SK-N-SH (cell line): ENCODE measurements at places on chromosomes 12 and 14. TPM values are rescaled to one million over a fixed set of nuclear protein-coding genes. Genes with fewer than 3 reads are reported as not detected.

FIGNL2 gene
- 0.05 and 0.08 TPM in 2 replicates for polyA plus RNA-seq

CCDC184 gene
- 4.2 and 5.8 TPM in 2 replicates for polyA plus RNA-seq

FSCB gene
- not detected in 2 replicates for polyA plus RNA-seq

GRCh38 chr12:57340104-57340503 is 89.1 kb upstream of the STAC3 start:
- no peak for DNase-seq

DNA sequence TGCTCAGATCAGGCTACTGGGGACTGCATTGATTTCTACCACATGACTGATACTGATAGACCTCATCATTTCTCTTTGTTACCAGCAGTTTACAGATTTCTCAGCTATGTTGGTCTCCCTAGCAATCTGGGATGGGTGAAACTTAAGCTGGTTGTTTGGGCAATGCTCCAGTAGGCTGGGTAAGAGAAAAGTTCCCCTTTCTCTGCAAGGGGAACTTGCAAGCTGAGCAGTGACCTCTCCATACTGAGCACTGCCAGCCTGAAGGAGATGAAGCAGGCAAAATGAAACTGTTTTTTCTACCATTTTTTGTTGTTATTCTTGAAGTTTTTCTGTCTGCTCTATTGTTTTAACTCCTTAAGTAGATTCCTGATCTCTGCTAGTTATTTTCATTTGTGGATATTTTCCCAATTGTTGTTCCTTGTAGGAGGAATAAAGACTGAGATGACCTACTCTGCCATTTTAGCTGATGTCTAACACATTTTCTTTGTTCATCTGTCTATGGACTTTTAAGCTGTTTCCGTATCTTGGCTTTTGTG is 1.3 kb upstream of the OR4M1 start:
- DNase-seq, result no peak

DNA sequence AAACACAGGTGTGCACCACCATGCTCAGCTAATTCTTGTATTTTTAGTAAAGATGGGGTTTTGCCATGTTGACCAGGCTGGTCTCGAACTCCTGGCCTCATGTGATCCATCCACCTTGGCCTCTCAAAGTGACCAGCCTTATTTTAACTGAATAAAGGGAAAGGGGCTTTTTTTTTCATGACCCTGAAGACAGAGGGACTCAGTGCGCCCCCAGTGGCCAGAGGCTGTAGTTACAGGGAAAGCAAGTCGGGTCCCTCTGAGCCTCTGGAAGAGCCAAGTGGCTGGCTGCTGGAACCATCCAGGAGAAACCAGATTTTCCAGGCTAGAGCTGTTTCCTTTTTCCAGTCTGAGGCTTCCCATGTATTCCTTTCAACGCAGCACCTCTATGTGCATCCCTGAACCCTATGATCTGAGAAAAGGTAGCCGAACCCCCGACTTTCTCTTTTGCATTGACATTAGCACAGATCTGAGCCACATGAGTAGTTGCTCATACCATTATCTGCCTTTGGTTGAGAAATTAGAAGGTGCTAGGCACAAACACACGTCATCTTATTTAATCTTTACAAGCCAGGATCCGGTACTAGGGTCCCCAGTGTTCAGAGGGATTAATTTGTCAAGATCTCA is 342.7 kb downstream of the CACNA1C start:
- DNase-seq, result peak; percentile 78

DNA sequence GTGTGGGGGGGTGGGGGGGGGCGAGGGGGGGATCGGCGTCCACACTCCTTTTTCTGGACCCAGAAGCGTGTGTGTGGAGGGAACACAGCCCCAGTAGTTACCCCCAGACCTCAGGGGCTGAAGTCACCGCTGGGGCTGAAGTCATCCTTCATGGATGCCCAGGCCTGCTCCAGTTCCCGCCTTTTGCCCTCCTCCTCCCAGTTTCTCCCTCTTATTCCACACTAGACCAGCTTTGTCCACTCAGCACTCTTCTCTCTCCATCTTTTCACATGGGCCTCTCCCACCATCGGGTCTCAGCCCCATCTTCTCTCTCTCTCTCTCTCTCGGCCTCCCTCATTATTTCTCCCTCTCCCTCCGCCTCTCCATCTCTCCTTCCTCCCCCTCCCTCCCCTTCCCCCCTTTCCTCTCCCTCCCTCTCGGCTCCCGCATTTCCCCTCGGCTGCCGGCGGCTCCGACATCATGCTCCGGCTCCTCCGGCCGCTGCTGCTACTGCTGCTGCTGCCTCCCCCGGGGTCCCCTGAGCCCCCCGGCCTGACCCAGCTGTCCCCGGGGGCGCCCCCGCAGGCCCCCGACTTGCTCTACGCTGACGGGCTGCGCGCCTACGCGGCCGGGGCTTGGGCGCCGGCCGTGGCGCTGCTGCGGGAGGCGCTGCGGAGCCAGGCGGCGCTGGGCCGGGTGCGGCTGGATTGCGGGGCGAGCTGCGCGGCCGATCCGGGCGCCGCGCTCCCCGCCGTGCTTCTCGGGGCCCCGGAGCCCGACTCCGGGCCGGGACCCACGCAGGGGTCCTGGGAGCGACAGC is at the start of gene P3H3:
P3H3 (plus strand) TSS at position 426 of the 799 bp plus-strand sequence; CDS start at position 460, 34 bp downstream.
- peak; percentile 84 for DNase-seq

- DNase-seq, result peak; percentile 37
Measured at GRCh38 chr12:111673503-111673902, 12.3 kb downstream of the BRAP start.

DNA sequence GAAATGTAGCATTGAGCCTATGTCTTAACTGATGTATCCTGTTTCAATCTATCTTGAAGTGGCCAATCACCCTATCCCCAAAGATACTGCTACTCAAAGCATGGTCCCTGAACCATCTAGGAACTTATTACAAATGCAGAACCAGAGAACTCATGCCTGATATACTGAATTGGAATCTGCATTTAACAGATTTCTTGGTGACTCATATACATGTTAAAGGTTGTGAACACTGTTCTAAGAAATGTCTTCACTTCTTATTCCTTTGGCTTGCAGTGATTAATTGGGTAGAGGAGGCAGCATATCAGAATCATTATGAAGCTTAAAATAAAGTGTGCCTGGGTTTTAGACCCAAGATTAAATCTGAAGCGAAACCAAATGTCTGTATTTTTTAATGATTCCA is 795.6 kb downstream of the DIO2 start:
- no peak for DNase-seq

DNA sequence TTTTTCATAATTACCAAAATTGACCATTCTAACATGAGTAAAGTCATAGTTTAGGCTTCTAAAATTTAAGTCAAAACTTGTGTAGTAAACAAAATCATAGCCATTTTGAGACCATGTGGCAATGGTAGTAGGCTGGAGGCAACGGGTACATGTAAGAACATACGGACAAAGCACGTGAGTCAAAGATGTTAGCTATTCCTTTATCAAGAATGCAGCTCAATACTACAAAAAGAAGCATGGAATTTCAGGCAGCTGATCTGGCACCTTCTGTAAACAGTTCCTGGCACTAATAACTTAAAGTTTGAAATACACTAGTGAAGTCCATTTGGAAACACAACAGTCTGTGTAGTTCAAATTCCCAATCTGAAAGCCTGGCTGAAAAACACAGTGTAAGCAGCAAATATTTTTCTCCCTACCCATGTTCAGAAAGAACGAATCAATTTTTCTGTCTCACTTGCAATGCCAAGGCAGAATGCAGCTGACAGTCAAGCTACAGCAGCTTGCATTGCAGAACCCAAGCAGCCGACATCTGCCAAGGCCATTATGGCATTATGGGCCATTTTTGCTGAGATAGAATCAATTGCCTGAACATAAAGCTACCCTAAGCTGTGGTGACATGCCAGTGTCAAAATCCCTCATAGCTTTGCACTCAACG is 29.3 kb downstream of the MYF5 start:
- DNase-seq, result no peak
